ENCODE measurements at places on chromosomes 2 and 18.

DNA sequence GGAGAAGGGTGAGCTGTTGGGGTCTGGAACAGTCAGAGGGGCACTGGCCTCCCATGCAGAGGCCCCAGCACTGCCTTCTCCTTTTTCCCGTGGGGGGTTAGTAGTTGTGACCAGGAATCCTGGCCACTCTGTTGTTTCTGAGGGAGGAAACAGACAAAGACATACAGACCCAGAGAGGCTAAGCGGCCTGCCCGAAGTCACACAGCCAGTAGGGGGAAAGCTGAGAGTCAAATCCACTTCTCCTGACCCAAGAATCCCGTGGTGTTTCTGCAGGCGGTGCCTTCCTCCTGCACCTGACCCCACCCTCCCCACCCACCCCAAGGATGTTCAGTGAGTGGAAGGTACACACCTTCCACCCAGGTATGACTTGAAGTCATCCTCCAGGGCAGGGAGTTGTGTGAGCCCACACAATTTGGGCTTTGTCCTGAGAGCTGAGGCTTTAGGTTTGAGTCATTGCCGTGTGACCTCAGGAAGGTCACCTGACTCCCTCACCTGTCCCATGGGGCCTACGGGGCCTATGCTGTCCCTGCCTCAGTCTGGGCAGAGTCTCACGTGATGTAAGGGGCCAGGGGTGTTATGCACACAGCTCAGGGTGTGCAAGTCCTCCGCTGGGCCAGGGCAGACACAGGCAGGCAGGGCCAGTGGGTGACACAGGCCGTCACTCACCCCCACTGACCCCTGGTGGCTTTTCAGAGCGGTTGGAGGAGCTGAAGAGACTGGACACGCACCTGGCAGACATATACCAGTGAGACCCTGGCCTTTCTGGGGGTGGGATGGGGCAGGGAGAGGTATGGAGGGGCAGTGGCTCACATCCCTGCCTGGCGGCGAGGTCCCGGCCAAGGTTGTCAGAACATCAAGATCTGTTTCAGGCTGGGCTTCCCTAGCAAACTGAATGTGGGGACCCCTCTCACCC is 5.0 kb downstream of the NT5DC4 start:
- no peak for DNase-seq

- DNase-seq = no peak
Measured at GRCh38 chr2:230915319-230915718, 9.7 kb downstream of the GPR55 start.

DNA sequence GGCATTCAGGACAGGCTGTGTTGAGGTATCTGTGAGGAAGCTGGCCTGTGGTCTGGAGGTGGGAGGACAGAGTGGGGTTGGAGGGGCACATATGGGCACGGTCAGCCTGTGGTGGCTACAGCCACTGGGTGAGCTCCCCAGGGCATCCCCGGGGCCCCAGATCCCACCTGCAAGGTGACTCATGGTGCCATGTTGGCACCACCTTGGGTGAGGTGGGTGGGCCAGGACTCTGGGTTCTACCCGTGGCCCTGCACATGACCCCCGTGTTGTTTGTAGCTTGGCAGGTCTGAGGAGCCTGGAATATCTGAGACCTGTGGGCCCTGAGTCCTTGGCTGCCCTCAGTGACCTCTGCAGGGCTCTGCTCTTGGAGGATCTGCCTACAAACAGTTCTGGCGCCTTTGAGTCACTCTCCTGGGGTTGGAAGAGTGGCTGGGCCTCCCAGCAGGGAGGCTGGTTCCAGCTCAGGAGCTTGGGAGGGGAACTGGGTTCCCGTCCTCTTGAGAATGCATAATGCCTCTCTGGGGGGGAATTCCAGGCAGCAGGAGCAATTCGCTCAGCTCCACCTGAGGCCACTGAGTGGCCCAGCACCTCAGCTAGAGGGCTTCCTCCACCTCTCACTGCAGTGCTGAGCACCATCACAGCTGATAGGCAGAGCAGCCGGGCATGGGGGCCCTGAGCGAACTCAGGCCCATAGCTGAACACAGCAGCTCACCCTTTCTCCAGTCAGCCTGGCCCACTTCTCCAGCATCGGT is 105.1 kb downstream of the DYSF start:
- no peak for DNase-seq

GRCh38 chr2:62240546-62240945 is 44.6 kb downstream of the B3GNT2 start:
- no peak for DNase-seq

DNA sequence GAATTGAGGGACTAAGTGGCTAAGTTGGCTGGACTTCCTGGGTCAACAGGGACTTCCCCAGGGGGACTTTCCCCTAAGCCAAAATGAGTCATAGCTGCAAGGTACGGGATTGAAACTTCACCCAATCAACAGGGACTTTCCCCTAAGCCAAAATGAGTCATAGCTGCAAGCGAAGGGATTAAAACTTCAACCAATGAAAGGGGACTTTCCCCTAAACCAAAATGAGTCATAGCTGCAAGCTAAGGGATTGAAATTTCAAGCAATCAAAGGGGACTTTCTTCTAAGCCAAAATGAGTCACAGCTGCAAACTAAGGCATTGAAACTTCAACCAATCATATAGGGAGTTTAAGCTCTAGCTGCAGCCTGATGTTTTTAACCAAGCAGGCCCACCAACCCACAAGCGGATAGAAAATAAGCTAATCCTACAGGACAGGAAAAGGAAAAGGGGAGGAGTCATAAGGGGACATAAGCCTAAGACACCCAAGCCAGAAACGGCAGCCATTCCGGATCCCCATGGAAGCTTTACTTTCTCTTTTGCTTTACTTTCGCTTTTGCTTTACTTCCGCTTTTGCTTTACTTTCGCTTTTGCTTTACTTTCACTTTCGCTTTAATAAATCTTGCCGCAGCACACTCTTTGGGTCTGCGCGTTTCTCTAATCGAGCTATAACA is 1375.4 kb upstream of the CELF4 start:
- DNase-seq = peak; percentile 26

- peak; percentile 74 for DNase-seq
Measured at GRCh38 chr2:109637749-109638570, 23.8 kb downstream of the SOWAHC start.

GRCh38 chr18:7608174-7608550 is 41.0 kb downstream of the PTPRM start:
- DNase-seq = no peak

- no peak for DNase-seq
Measured at GRCh38 chr2:95264624-95265023, 9.6 kb upstream of the PROM2 start.

- DNase-seq = no peak
Measured at GRCh38 chr2:118974103-118974993, 32.4 kb downstream of the MARCO start.

DNA sequence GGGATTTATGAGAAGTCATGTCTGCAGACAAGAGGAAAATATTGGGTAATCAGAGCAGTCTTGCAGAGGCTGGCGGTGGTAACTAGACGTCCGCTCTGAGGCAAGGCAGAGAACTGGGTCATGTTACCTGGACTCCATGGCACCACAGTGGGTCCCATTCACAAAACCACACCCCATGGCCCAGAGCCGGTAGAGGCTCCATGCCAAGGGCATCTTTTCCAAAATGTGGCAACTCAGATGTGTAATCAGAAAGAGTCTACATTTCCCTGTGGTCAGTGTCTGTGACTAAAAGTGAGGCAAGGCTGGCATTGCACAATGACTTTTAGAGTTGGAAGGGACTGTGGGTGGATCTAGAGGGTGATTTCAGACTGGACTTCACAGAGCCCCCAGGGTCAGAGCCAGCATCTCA is 113.1 kb downstream of the MREG start:
- DNase-seq = no peak

DNA sequence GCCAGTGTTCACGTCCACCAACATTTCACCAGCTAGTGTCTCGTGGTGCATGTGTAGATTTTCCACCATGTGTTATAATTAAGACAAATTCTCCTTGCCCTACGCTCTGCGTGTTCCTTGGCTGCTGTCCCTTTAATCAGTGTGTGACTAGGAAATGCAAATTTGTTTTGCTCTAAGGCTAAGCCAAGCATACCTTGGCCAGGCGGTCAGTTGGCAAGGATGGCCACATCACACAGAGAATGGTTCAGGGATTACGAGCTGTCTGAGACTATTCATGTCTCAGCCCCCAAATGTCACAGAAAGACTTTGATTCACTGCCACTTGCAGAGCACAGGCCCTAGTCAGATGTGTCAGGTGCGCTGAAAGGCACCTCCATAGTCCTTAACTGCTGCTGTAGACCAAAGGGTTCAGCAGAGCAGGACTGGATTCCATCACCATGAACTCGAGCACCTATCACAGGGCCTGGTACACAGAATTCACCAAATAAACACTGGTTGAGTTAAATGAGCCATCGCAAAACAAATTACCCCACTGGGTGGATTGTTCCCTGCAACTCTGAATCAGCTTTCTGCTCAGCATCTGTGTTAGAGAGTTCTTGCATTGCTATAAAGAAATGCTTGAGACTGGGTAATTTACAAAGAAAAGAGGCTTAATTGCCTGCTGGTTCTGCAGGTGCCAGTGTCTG is 128.4 kb downstream of the CABLES1 start:
- no peak for DNase-seq

DNA sequence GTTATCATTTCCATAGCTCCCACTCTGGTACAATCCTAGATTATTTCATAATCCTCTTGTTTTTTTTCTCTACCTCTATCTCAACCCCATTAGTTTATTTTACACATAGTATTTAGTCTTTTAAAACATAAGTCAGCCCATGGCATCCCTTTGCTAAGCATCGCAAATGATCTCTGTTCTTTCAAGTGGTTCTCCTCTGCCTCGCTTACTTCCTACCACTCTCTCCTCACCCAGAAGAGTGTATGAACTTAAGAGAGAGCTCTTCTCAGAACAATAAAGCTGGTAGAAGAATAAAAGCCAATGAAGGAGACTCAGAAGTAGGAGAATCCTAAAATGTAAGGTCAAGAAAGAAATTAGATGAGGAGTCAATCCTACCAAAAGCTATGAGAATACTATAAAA is 12.2 kb upstream of the ITPRID2 start:
- DNase-seq = no peak

GRCh38 chr2:164928101-164928673 is 27.1 kb downstream of the SLC38A11 start:
- no peak for DNase-seq

- DNase-seq = no peak
Measured at GRCh38 chr18:49645196-49645595, 83.3 kb downstream of the LIPG start.

- no peak for DNase-seq
Measured at GRCh38 chr2:149122516-149122915, 84.0 kb downstream of the LYPD6B start.

Measured in lung microvascular endothelial cell (primary cell).